ENCODE measurements at places on chromosomes 5 and 9. TPM values are rescaled to one million over a fixed set of nuclear protein-coding genes. Genes with fewer than 3 reads are reported as not detected.

Gene CDKN2A
- total RNA-seq = 0.90 TPM

DNA sequence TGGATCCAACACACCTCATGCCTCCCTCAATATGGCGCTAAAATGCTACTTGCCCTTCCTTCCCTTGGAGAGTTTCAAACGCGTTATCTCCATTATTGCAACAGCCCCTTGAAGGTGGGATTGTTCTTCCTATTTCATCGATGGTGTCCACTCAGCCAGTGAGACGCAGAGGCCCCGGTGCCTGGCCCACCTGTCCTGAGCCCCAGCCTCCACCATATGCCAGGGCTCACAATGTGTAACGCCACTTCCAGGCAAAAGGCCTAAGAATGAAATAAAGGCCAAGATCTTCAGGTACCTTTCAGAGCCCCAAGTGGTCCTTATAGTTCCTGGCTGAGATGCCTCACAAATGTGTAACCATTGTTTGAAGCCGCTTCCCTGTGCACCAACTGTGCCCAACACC, 170.7 kb upstream of the PHYKPL start:
- no peak for DNase-seq
- no peak overlapping the region for H3K4me3 ChIP-seq
- H3K27me3 ChIP-seq = no peaks in the 10 kb centered on the region
- no peaks in the 10 kb centered on the region for H3K36me3 ChIP-seq

GRCh38 chr5:140106805-140107311, 7.1 kb upstream of the PURA start:
- no peaks in the 10 kb centered on the region for H3K36me3 ChIP-seq
- peaks cover 15% of the 10 kb centered on the region for H3K4me1 ChIP-seq
- peak overlapping the region; percentile 95 for H3K27ac ChIP-seq
- peak overlapping the region; percentile 54 for H3K4me3 ChIP-seq

- peak; percentile 56 for DNase-seq
- no peaks in the 10 kb centered on the region for H3K36me3 ChIP-seq
- no peak overlapping the region for H3K4me3 ChIP-seq
- no peaks in the 10 kb centered on the region for H3K4me1 ChIP-seq
- no peaks in the 10 kb centered on the region for H3K27me3 ChIP-seq
Observed at GRCh38 chr9:4375424-4376200, 75.7 kb upstream of the GLIS3 start.

DNA sequence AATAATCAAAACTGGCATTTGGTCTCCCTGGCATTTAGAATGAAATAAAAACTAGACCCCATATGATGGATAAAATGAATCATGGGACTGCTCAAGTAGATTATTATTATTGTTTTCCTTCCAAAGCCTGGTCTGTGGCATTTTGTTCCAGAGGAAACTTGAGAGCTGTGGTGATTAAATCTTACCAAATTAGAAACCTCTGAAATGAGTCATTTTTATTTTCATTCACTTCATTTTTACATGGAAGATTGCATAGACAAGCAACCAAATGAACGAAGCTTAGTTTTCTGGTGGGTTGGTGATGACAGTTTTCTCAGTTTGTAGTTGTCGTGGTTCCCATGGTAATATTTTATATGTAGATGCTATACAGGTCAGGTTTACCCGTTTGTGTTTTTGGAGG, 23.4 kb downstream of the PAM start:
- H3K36me3 ChIP-seq = no peaks in the 10 kb centered on the region
- peaks cover 6% of the 10 kb centered on the region for H3K4me1 ChIP-seq
- no peak overlapping the region for H3K27ac ChIP-seq
- no peak for DNase-seq
- H3K27me3 ChIP-seq = no peaks in the 10 kb centered on the region

DNA sequence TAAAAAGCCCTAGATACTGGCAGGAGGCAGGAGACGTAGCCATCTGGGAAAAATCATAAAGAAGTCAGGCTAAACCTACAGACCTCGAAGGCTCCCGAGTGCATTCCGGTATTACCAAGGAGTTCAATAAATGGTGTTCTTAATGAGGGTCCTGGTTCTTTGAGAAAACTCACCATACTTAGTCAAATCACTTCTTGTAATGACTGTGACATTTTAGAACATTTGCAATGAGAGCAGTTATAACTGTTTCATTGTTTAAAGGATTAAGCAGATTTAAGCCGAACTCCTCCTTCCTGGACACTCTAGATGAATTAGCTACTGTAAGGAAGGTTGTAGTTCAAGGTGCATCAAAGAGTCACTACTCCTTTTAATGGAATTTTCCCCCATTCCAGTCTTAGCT, 67.8 kb downstream of the EFNA5 start:
- H3K27ac ChIP-seq = no peak overlapping the region
- DNase-seq = no peak
- no peak overlapping the region for H3K4me3 ChIP-seq

GRCh38 chr5:55601628-55602027, 66.9 kb upstream of the PLPP1 start:
- peaks cover 47% of the 10 kb centered on the region for H3K4me1 ChIP-seq
- DNase-seq = no peak
- H3K27ac ChIP-seq = peak overlapping the region; percentile 93
- H3K4me3 ChIP-seq = no peak overlapping the region

- peak; percentile 76 for DNase-seq
- H3K36me3 ChIP-seq = no peaks in the 10 kb centered on the region
- no peak overlapping the region for H3K27ac ChIP-seq
- no peaks in the 10 kb centered on the region for H3K27me3 ChIP-seq
- no peaks in the 10 kb centered on the region for H3K4me1 ChIP-seq
Observed at GRCh38 chr9:130235558-130236435, 29.8 kb upstream of the HMCN2 start.

- no peak overlapping the region for H3K4me3 ChIP-seq
- H3K4me1 ChIP-seq = peaks cover 22% of the 10 kb centered on the region
- DNase-seq = no peak
- no peaks in the 10 kb centered on the region for H3K27me3 ChIP-seq
- no peak overlapping the region for H3K27ac ChIP-seq
Observed at GRCh38 chr9:129623331-129623730, 2.4 kb upstream of the C9orf50 start.

Gene CYLC2
- not detected for total RNA-seq

- H3K27me3 ChIP-seq = no peaks in the 10 kb centered on the region
- H3K36me3 ChIP-seq = no peaks in the 10 kb centered on the region
- H3K4me1 ChIP-seq = peaks cover 80% of the 10 kb centered on the region
- H3K27ac ChIP-seq = no peak overlapping the region
Observed at GRCh38 chr9:94918038-94918753, 191.7 kb downstream of the AOPEP start.

Gene LURAP1L
- 40.2 TPM for total RNA-seq

GRCh38 chr5:88661806-88662207, 221.2 kb downstream of the MEF2C start:
- peaks cover 98% of the 10 kb centered on the region for H3K27me3 ChIP-seq
- peaks cover 3% of the 10 kb centered on the region for H3K4me1 ChIP-seq
- H3K4me3 ChIP-seq = no peak overlapping the region

DNA sequence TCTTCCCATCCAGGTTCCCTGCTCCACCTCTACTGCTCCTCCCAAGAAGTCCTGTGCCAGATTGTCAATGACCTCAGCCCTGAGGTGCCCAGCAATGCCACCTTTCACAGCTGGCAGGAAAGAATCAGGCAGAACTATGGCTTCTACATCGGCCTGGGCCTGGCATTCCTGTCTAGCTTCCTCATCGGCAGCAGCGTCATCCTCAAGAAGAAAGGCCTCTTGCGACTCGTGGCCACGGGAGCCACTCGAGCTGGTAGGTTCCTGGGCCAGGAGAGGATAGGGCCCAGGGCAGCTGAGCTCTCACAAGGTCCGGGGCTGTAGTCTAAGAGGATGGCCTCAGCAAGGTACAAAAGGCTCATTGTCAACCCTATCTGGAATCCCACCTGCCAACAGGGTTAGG, 3.1 kb downstream of the NIPAL4 start:
- no peak overlapping the region for H3K4me3 ChIP-seq
- peaks cover 7% of the 10 kb centered on the region for H3K4me1 ChIP-seq
- H3K36me3 ChIP-seq = no peaks in the 10 kb centered on the region
- no peak for DNase-seq
- peaks cover 39% of the 10 kb centered on the region for H3K27me3 ChIP-seq

GRCh38 chr9:137351781-137352501, 49.9 kb upstream of the NRARP start:
- H3K36me3 ChIP-seq = no peaks in the 10 kb centered on the region
- no peak overlapping the region for H3K27ac ChIP-seq
- no peak for DNase-seq
- H3K4me3 ChIP-seq = no peak overlapping the region
- H3K4me1 ChIP-seq = no peaks in the 10 kb centered on the region

DNA sequence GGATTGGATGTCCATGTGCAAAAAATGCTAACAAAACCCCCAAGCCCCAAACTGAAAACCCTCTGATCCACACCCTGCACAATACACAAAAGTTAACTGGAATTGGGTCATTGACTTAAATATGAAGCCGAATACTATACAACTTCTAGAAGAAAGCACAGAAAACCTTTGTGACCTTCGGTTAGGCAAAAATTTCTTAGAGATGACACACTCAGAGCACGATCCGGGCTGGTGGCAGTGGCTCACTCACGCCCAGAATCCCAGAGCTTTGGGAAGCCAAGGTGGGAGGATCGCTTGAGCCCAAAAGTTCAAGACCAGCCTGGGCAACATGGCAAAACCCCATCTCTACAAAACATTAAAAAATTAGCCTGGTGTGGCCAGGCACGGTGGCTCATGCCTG, 1.8 kb upstream of the DIPK1B start:
- no peak overlapping the region for H3K27ac ChIP-seq
- no peaks in the 10 kb centered on the region for H3K27me3 ChIP-seq
- H3K4me3 ChIP-seq = no peak overlapping the region
- peaks cover 25% of the 10 kb centered on the region for H3K4me1 ChIP-seq
- DNase-seq = no peak

Gene HTR4
- 2.0 TPM for total RNA-seq

- no peak overlapping the region for H3K27ac ChIP-seq
- no peak overlapping the region for H3K4me3 ChIP-seq
- H3K36me3 ChIP-seq = no peaks in the 10 kb centered on the region
- H3K27me3 ChIP-seq = no peaks in the 10 kb centered on the region
- DNase-seq = no peak
- H3K4me1 ChIP-seq = no peaks in the 10 kb centered on the region
Observed at GRCh38 chr9:124788542-124789217, 11.7 kb downstream of the OLFML2A start.

Gene ANGPTL2
- total RNA-seq = 17.6 TPM

GRCh38 chr5:115170134-115170928, 623 bp upstream of the TRIM36 start:
- no peak for DNase-seq
- H3K27me3 ChIP-seq = peaks cover 62% of the 10 kb centered on the region

DNA sequence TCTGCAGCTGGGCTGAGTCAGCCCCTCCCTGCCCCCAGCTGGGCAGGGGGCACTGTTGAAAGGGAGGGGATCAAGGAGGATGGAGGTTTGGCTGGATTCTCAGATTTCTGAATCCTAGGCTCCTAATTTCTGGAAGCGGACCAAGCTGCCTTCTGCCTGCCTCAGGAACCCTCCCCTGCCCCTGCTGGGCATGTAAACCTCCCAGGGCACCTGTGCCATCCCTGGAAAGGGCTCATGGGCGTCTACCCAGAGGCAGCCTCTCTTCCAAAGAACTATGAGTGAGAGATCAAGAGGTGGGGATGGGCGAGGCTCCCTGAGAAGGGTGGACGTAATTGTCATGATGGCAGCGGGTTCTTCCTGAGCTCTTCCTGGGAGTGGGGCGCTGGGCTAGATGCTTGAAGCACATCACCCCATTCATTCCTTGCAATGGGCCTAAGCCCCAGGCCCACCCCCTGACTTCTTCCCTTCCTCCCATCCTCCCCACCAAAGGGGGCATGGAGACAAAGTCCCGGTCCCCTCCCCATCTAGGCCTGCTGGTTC, 21.6 kb downstream of the CSF1R start:
- H3K4me3 ChIP-seq = no peak overlapping the region
- no peaks in the 10 kb centered on the region for H3K27me3 ChIP-seq
- no peak for DNase-seq
- H3K4me1 ChIP-seq = peaks cover 5% of the 10 kb centered on the region
- no peak overlapping the region for H3K27ac ChIP-seq

DNA sequence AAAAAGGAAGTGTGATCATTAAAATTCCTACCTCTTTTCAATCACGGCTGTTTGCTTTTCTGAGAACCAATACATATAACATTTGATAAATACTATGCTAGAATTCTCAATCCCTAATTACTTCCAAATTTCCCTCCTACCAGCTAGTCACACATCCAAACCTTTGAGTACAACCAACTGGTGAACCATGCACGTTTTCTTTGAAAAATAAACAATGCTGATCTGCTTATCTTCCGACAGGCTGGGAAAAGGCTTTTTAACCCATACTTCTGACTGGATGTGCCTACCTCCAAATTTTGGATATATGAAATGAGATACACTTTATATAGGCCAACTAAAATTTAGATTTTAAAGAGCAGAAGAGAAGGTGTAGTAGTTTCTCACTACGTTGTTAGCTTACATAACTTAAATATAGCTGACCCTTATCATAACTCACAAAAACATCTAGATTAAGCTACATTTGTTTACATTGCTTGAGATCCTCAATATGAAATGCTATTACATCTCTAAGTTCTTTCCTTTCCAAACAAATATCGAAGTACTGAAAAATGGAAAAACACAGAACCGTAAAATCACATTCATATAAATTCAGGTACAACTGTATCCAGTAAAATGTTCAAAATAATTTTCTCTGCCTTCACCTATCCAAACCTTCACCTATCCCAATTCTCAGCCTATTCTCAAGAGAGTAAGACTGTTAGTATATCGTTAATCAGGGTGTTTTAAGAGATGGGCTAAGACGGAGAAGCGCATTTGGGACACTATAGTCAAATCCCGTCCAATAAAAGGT, 2.1 kb downstream of the NR3C1 start:
- H3K36me3 ChIP-seq = no peaks in the 10 kb centered on the region
- no peak for DNase-seq

- no peak overlapping the region for H3K4me3 ChIP-seq
- H3K4me1 ChIP-seq = peaks cover 10% of the 10 kb centered on the region
- peak overlapping the region; percentile 56 for H3K27ac ChIP-seq
- H3K27me3 ChIP-seq = no peaks in the 10 kb centered on the region
- H3K36me3 ChIP-seq = no peaks in the 10 kb centered on the region
Observed at GRCh38 chr5:175378444-175379028, 65.4 kb downstream of the DRD1 start.

Gene MARCOL
- not detected for total RNA-seq

- H3K4me3 ChIP-seq = no peak overlapping the region
- DNase-seq = no peak
- H3K4me1 ChIP-seq = no peaks in the 10 kb centered on the region
- H3K36me3 ChIP-seq = no peaks in the 10 kb centered on the region
- H3K27me3 ChIP-seq = peaks cover 4% of the 10 kb centered on the region
- no peak overlapping the region for H3K27ac ChIP-seq
Observed at GRCh38 chr9:114958844-114959235, 28.4 kb upstream of the TNFSF8 start.

DNA sequence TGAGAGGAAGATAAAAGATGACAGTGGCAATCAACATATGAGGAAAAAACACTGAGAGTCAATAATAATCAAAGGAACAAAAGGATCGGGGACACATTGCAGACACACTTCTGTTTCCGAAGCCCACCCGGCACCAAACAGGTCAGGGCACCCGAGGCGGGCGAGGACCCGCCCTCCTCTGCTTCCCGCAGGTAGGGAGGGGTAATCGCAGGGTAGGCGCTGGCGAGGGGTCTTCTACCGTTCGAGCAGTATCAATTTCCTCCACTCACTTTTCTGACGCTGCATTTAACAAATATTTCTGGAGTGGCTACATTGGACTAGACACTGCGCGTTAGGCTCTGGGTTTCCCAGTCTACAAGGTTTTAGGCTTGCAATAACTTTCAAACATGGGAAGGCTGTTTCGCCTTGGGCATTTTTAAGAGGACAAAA, 1.3 kb downstream of the TXN start:
- peak overlapping the region; percentile 97 for H3K27ac ChIP-seq
- DNase-seq = no peak
- no peaks in the 10 kb centered on the region for H3K27me3 ChIP-seq
- H3K4me1 ChIP-seq = peaks cover 13% of the 10 kb centered on the region
- H3K36me3 ChIP-seq = no peaks in the 10 kb centered on the region

Gene ORM2
- total RNA-seq = 52.0 TPM

Gene FOXI1
- not detected for total RNA-seq

Data from hepatocyte (in vitro differentiated cells).